Omental fat pad (tissue), 4 donors: ENCODE measurements at places on chromosomes 5 and 9.

DNA sequence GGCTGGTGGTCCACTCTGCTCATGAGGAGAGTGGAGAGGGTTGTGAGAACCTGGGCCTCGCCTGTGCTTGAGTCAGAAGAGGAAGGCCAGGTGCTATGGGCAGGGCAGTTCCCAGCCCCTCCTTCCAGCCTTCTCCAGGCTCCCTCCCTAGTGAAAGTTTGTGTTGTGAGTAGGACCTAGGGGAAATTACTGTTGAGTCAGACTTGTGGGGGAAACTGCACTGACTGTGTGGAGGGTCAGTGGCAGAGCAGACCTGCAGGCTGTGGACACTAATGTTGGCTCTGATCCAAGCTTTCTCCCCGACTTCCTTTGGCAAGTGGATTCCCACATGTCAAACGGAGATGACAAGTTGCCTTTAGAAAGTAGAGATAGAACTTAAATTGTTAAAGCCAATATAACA lies 102.6 kb downstream of the ARHGAP26 start:
- no peak for DNase-seq

GRCh38 chr9:17063535-17064135 lies 71.2 kb upstream of the CNTLN start:
- no peak for DNase-seq

DNA sequence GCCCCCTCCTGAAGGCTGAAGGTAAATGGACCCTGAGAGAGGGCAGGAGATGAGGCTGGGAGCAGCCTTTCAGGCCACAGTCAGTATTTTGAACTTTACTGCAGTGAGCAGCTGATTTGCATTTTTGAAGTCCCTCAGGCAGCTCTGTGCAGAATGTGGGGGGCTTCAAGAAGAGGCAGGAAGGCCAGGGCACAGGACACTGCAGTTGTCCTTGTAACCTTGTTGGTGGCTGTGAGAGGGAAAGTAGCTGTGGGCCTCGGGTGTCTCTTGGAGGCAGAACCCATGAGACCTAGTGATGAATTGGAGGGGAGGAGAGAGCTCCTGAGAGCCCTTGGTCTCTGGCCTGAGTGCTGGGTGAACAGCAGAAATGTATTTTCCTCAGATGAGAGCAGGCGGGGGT lies 2.6 kb downstream of the CCDC180 start:
- DNase-seq = no peak

DNA sequence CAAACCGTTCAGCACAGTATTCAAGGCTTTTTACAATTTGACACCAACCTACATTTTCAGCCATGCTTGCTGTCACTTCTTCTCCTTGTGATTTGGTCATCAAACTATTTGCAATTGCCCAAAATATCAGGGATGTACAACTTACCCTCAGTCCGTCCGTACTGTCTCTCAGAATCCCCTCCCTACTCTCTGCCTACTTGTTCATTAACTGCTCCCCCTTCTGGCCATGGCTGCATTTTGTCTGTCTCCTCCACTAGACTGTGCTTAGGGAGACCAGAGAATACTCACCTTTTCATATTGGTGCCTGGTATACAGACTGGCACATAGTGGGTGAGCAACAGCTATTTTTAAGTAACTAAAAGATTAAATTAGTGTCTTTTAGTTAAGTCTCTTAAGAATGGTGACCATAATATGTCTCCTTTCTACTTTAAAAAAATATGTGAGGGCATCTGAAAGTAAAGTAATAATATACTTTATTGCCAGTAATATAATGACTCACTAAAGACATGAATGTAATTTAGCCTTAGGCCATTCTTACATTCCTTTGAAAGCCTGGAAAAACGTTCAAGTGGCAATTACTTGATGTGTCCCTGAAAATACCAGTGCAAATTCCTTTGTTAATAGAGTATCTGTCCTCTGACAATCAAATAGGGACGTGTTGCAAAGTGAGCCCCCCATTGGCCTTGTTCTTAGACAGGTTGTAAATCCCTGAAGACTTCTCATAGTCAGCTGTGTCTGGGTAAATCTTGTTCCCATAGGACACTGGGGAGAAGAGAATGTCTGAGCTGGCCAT lies 27.8 kb downstream of the PRLR start:
- DNase-seq = peak; percentile 28
